Natural killer cell (primary cell): ENCODE measurements at places on chromosomes 5 and 9. TPM values are rescaled to one million over a fixed set of nuclear protein-coding genes. Genes with fewer than 3 reads are reported as not detected.

- H3K36me3 ChIP-seq = no peaks in the 10 kb centered on the region
- peak overlapping the region; percentile 96 for H3K27ac ChIP-seq
- peaks cover 26% of the 10 kb centered on the region for H3K4me1 ChIP-seq
- DNase-seq = peak; percentile 42
- peak overlapping the region; percentile 88 for H3K4me3 ChIP-seq
These were observed 464 bp downstream of the CEMIP2 start for GRCh38 chr9:71767776-71768321.

DNA sequence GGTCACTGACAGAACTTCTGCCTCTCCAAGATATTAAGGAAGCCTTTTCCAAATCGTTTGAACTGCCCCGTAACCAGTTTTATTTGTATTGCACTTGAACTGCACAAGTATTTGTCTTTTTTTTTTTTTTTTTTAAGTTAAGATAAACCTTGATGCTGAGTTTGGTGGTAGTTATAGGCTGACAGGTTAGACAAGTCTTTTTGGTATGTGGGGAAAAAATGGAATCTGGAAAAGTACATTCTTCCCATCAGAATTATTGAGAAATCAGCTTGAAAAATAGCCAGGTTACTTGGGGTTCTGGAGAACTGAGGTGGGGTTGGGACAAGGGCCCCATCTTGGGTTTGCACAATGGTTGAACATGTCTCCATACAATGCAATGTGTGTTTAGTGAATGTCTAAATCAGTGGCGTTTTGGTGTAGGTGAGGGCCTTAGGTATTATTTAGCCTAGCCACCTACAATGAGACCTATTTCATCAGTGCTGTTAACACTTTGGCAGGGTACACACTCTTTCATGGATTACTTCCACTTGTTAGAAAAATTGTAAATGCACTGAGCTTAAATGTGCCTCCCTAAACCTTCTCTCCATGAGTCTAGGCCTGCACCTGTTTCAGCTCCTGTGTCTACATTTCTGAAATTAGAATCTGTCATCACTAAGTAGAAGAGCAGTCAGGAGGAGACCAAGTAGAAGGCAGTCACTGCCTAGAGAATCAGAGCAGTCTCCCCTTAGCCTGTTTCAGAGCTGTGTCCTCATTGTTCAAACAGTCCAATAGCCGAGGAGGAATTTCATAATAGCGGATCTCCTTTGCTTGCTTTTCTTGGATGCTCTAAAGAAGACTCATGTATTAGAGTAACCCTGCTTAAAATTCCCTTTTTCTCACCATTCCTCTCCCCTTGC is 140.0 kb upstream of the HMHB1 start:
- H3K36me3 ChIP-seq = no peaks in the 10 kb centered on the region
- no peaks in the 10 kb centered on the region for H3K4me1 ChIP-seq
- no peak overlapping the region for H3K4me3 ChIP-seq
- DNase-seq = no peak
- H3K27me3 ChIP-seq = no peaks in the 10 kb centered on the region

DNA sequence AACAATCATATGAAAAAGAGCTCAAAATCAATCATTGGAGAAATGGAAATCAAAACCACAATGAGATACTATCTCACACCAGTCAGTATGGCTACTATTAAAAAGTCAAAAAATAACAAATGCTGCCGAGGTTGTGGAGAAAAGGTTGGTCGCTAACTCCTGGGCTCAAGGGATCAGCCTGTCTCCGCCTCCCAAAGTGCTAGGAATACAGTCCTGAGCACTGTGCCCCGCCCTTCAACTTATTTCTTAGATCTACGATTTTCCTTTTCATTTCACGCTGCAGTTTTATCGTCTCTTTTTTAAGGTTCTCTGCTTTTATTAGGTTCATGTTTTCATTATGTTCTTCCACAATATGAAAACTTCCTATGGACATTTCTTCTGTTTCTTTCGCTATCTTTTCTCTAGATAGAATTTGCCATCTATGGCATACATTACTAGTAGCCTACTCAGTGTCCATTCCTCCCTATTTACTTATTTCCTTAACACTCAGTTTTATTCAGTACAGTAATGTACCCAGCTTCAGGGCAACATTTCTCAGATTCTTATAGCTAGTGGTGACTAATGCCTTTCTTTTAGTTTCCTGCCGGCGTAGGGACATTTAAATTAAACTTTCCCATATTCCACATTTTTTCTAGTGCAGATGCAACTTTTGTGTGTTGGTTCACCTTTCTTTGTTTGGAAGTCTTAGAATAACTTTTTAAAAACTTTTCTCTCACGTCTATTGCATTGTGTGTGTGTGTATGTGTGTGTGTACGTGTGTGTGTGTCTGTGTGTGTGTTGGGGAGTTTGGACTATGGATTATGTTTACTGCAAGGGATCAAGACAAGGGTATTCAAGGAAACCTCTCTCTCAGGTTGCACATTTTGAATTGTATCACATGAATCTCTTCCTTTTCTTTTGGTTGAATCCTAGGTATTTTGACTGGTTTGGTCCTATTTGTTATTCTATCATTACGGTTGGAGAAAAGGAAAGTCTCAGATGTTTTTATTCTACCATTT is 21.6 kb upstream of the FBN2 start:
- H3K27me3 ChIP-seq = no peaks in the 10 kb centered on the region
- no peak overlapping the region for H3K4me3 ChIP-seq

DNA sequence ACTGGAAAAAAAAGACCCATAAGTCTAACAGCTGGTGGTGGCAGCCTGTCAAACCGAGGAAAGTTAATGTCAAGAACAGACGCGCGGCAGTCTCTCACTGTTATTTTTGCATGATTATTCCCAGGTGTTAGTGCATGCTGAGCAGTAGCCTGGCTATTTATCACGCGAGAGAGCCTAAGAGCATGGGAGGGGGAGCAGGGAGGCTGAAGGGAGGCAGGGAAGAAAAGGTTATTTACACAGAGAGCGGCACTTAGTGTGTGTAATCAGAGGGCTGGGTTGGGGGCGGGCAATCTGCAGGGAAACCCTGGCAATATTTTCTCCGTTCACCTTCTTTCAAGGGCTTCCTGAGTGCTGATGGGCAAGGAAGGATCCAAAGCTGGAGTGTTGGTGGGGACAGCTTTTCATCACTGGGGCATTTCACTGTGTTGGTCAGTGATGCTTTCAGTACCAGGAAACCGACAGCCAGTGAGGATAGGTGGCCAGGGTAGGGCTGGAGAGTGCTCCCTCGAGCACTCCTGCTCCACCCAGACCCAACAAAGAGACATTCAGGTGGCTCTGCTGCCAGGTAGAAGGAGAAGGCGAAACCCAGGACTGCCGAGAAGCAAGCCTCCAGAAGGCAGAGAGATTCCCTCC is 39.6 kb downstream of the ZNF608 start:
- no peaks in the 10 kb centered on the region for H3K27me3 ChIP-seq
- H3K36me3 ChIP-seq = no peaks in the 10 kb centered on the region
- H3K4me3 ChIP-seq = no peak overlapping the region
- DNase-seq = no peak

DNA sequence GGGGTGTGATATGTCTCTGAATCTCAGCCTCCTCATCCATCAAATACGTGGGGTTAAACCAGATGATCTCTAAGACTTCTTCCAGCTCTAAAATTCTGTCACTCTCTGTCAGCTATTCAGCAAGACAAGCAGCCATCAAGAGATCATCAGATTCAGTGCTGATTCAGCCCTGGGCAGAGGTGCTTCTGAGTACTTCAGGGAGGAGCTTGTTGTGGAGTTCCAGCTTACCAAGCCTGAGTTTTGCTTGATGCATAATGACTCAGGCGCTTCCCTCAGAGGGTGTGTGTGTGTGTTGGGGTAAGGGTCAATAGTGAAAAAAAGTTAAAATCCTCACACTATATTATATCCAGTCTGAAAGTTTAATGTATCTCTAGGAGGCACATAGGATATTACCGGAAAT is 29.6 kb upstream of the TAF1L start:
- no peaks in the 10 kb centered on the region for H3K36me3 ChIP-seq
- H3K4me3 ChIP-seq = no peak overlapping the region
- H3K27ac ChIP-seq = no peak overlapping the region
- no peaks in the 10 kb centered on the region for H3K4me1 ChIP-seq
- no peaks in the 10 kb centered on the region for H3K27me3 ChIP-seq
- DNase-seq = no peak

- peaks cover 96% of the 10 kb centered on the region for H3K4me1 ChIP-seq
- peak overlapping the region; percentile 2 for H3K4me3 ChIP-seq
- H3K27ac ChIP-seq = peak overlapping the region; percentile 85
These were observed 72.5 kb downstream of the STK10 start for GRCh38 chr5:172115541-172115982.

DNA sequence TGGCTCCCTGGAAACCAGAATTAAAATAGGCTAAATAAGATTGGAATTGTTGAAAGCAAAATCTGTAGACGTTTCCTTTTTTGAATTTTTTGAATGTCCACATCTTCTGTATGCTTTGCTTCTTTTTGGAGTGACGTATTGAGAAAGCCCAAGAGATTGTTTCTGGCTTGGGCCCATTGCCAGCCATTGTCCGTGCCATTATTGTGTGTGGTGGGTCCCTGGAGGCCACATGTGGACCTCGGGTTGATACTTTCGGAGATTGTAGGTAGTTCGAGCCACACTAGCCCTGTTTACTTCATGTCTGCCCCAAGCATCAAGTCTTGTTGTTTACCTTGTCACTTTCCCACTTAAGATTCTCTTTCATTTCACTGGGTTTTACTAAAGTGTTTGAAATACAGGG is 106.0 kb downstream of the PALM2AKAP2 start:
- H3K36me3 ChIP-seq = no peaks in the 10 kb centered on the region
- H3K4me1 ChIP-seq = no peaks in the 10 kb centered on the region
- no peak for DNase-seq
- no peak overlapping the region for H3K4me3 ChIP-seq

- H3K27me3 ChIP-seq = no peaks in the 10 kb centered on the region
- no peaks in the 10 kb centered on the region for H3K36me3 ChIP-seq
- no peak for DNase-seq
- H3K27ac ChIP-seq = no peak overlapping the region
- no peaks in the 10 kb centered on the region for H3K4me1 ChIP-seq
These were observed 143.5 kb downstream of the MTX3 start for GRCh38 chr5:79847561-79847960.

- H3K36me3 ChIP-seq = no peaks in the 10 kb centered on the region
- H3K27me3 ChIP-seq = no peaks in the 10 kb centered on the region
- no peaks in the 10 kb centered on the region for H3K4me1 ChIP-seq
- no peak for DNase-seq
- no peak overlapping the region for H3K27ac ChIP-seq
- H3K4me3 ChIP-seq = no peak overlapping the region
These were observed 264.6 kb downstream of the TMEM167A start for GRCh38 chr5:82812575-82812974.

DNA sequence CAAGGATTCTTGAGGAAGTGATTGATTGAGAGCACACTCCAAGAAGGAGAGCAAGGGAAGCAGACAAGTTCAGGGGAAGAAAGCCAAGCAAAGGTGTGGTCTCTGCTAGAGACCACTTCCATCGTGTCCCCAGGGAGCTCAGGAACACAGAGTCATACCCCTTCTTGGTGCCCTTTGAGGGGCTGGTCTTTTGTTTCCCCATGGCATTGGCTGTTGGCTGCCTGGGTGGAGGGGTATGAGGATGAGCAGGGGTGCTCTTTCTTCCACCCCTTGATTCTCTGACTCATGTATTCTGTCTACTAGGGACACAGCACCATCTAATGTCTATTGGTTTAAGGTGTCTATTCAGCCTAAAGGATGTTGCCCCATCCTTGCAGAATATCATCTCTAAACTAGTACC is 11.5 kb upstream of the SPOCK1 start:
- H3K27me3 ChIP-seq = no peaks in the 10 kb centered on the region
- DNase-seq = no peak
- no peaks in the 10 kb centered on the region for H3K4me1 ChIP-seq

DNA sequence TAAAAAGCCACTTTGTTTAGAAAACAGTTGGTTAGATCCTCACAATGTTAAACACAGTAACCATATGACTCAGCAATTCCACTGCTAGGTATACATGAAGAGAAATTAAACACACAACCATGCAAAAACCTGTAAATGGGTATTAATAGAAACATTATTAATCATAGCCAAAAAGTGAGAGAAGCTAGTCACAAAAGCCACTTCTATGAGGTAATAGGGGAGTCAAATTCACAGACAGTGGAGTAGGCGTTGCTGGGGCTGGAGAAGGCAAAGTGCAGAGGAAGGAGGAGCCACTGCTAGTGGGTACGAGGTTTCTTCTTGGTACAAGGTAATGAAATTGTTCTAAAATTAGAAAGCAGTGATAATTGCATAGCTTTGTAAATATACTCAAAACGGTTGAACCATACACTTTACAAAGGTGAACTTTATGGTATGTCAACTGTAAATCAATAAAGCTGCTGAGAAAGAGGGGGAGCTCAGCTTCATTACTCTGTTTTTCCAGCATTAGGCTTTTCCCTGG is 364.4 kb downstream of the GADD45G start:
- H3K36me3 ChIP-seq = no peaks in the 10 kb centered on the region
- no peak for DNase-seq
- H3K4me1 ChIP-seq = no peaks in the 10 kb centered on the region
- H3K27ac ChIP-seq = no peak overlapping the region
- no peaks in the 10 kb centered on the region for H3K27me3 ChIP-seq

The SLC1A1 gene
- not detected for total RNA-seq

The C9orf153 gene
- 0.63 TPM for total RNA-seq

The FEM1C gene
- total RNA-seq = 48.6 TPM

The HBEGF gene
- total RNA-seq = 7.8 TPM

The SLC22A4 gene
- 0.14 TPM for total RNA-seq

The ITGA2 gene
- total RNA-seq = 0.20 TPM

The GRIN1 gene
- total RNA-seq = not detected

The PCDHA1 gene
- total RNA-seq = not detected
